Neural progenitor cell (in vitro differentiated cells): ENCODE measurements at places on chromosomes 1 and 21.

GRCh38 chr1:45470306-45470798 lies 20.6 kb downstream of the TESK2 start:
- DNase-seq = no peak

DNA sequence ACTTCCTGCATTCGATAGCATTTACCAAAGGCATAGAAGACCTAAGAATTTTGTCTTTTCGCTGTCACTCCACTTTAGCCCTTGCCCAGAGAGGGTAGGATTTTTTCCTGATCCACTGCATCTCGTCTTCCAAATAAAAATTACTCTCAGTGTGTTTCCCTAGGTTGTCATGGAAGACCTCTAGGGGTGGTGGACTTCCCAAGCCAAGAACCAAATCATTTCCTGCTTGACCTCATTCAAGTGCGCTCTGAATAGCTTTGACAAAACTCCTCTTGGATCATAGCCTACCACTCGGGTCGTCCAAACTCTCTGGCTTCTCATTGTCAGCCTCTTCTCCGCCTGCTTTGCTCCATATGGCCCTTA lies 431 bp upstream of the C1orf52 start:
- no peak for DNase-seq

GRCh38 chr1:24558902-24559791 lies 3.3 kb downstream of the NCMAP start:
- DNase-seq = peak; percentile 47

- DNase-seq = peak; percentile 56
Measured at GRCh38 chr1:166479052-166479631, 312.3 kb upstream of the FAM78B start.

DNA sequence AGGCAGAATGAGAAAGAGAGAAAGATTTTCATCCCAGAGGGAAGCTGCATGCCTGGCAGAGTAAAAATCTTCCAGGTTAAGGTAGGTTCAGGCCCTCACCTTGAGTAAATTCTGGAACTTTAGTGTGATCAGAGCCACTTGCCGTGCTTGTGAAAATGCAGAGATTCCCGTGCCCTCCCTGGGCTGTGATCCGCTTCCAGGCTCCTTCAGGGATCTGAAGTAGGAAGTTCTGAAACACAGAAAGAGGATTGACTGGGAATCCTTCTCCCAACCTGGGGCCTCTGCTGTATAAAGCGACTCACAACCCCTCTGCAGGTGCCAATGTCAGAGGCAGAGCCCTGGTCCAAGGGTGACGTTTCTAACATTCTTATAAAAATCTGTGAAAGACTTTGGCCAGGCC lies 26.6 kb downstream of the NUAK2 start:
- no peak for DNase-seq

GRCh38 chr1:14811573-14811972 lies 213.1 kb downstream of the KAZN start:
- no peak for DNase-seq

- no peak for DNase-seq
Measured at GRCh38 chr1:71438626-71439025, 357.8 kb upstream of the ZRANB2 start.

DNA sequence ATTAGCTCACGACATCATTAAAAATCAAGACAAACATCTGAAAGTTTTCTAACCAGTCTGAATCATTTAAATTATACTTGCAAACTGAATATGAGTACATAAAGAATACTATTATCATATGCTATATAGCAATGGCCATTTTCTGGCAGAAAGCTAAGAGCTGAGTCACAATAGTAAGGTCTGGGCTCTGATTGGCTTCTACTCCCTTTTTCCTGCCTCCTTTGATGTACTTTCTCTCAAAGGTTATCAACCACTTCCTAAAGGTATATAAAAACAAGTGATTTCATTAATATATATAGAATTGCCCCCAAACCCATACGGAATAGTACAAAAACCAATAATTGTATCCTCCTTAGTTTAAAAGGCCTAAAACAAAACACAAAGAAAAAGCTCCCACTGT lies 7.0 kb downstream of the KCNA3 start:
- no peak for DNase-seq

- DNase-seq = no peak
Measured at GRCh38 chr1:20884513-20884912, 97.4 kb upstream of the HP1BP3 start.

- DNase-seq = no peak
Measured at GRCh38 chr1:247914941-247915662, 5.0 kb upstream of the OR2T8 start.

DNA sequence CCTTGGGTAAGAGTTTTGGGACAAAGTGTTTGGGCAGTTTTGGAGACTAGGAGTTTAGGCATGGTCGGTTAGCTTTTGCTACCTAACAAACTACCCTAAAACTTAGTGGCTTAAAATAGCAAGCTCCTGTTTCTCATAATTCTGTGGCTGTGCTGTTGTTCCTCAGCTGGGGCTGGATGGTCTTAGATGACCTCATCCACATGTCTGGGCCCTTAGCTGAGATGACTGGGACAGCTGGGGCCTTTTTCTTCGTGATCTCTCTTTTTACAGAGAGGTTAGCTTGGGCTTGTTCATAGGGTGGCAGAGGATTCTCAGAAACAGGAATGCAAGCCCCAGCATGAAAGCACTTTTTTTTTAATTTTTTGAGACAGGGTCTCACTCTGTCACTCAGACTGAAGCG lies 6.6 kb downstream of the ATP1A4 start:
- no peak for DNase-seq

DNA sequence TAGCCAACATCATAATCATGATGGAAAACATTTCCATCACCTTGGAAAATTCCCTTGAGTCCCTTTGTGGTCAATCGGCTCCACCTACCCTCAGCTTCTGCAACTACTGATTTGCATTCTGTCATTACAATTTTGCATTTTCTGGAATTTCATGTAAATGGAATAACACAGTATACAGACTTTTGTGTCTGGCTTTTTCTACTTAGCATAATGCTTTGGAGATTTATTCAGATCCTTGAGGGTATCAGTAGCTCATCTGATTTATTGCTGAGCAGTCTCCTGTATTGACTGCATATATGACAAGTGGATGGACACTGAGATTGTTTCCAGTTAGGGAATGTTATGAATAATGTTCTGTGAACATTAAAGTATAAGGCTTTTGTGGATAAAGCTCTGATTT lies 358.3 kb downstream of the USP25 start:
- no peak for DNase-seq

GRCh38 chr1:233868461-233868860 lies 36.0 kb upstream of the SLC35F3 start:
- no peak for DNase-seq

GRCh38 chr1:223827193-223827663 lies 18.5 kb downstream of the TP53BP2 start:
- DNase-seq = no peak

DNA sequence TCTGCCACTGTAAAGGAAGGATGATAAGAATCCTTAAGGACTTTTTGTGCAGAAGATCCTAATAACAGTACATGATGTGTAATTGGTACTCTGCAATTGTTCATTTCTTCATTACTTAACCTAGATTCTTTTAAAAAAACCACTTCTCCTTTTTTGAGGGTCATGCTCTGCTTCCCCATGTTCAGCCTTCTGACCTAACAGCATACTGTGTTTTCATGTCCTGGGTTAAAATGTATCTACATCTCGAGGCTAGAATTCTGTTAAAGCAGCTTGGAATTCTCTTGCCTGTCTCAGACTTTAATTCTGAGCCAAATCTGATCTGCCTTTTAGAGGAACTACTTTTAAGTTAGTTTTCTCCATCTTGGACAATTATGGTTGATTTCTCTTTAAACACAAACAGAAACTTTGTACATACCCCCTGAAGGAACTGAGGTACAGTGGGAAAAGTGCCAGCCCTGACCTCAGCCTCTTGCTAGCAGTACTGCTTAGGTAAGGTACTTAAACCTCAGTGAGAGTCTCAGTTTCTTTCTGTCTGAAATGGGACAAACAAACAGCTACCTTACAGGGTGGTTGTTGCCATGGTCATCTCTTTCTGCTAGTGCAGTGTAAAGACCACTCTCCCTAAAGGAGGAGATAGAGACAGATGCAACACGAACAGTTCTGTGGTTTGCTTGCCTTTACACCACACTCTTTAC lies 103.2 kb upstream of the DYNLT5 start:
- no peak for DNase-seq

DNA sequence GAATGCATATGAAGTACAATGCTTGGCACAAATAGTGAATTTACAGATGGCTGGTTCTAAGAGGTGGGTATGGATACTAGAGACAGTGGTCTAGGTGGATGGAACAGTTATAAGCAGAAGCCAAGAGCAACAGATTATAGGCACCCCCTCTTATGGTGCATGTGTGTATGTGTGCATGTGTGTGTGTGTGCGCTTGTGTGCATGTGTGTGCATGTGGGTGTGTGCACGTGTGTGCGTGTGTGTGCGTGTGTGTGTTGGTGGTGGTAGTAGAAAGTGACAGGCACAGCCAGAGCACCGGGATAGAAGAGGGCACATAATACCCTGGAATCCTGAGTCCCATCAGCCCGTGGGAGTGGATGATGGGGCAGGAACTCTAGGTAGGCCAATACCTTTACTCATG lies 1.3 kb downstream of the NCMAP start:
- DNase-seq = no peak

DNA sequence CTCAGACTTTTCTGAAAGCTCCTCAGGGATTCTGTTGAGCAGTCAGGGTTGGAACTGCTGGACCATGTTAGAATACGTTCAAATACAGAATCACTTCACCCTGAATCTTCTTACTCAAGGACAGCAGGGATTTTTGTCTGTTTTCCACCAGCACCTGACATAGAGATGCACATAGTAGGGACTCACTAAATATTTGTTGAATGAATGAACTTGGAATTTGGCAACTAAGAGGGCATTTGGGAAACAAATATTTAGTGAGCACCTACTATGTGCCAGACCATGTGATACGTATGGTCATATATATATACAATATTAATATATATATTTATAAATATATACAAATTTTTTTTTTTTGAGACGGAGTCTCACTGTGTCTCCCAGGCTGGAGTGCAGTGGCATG lies 4.6 kb upstream of the FBXO42 start:
- DNase-seq = no peak

DNA sequence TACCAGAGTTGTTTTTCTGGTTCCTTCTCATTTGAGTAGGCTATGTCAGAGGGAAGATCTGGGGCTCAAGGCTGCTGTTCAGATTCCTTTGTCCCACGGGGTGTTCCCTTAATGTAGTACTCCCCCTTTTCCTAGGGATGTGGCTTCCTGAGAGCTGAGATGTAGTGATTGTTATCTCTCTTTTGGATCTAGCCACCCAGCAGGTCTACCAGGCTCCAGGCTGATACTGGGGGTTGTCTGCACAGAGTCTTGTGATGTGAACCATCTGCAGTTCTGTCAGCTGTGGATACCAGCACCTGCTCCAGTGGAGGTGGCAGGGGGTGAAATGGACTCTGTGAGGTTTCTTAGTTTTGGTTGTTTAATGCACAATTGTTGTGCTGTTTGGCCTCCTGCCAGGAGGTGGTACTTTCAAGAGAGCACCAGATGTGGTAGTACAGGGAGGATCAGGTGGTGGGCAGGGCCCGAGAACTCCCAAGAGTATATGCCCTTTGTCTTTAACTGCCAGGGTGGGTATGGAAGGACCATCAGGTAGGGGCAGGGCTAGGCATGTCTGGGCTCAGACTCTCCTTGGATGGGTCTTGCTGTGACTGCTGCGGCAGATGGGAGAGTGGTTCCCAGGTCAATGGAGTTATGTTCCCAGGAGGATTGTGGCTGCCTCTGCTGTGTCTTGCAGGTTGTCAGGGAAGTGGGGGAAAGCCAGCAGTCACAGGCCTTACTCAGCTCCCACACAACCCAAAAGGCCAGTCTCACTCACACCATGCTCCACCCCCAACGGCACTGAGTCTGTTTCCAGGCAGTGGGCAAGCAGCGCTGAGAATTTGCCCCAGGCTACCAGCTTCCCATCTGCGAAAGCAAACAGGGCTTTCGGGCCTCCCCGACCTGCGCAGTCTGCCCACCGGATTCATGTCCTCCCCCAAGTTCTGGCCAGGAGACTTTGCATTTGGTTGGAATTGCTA lies 64.2 kb downstream of the SERINC2 start:
- DNase-seq = no peak

GRCh38 chr1:23980728-23981070 lies 572 bp upstream of the SRSF10 start:
- DNase-seq = peak; percentile 23

DNA sequence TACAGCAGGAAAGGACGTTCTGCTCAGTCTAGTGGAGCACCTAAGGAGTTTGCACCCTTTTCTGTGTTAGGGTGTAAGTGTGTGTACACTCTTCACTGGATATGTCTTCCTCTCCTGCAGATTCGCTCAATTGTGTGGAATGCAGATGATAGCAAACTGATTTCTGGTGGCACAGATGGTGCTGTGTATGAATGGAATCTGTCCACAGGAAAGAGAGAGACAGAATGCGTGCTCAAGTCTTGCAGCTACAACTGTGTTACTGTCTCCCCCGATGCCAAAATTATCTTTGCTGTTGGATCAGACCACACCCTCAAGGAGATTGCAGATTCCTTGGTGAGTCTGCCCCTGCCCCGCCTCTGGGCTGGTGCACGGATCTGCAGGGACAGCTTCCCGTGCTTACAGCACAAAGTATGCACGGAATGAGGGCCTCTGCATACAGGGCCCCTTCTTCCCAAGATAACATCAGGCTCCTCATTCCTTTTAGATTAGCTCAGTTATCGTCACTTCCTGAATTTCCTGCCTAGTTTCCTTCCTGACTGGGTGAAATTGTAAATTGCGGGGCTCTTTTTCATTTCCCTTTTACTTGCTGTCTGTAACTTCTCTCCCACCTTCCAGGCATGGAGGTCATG lies 34.6 kb downstream of the CFAP57 start:
- DNase-seq = peak; percentile 54

GRCh38 chr1:199856216-199856780 lies 171.2 kb upstream of the NR5A2 start:
- DNase-seq = no peak

GRCh38 chr1:117257291-117257690 lies 46.6 kb upstream of the VTCN1 start:
- no peak for DNase-seq

DNA sequence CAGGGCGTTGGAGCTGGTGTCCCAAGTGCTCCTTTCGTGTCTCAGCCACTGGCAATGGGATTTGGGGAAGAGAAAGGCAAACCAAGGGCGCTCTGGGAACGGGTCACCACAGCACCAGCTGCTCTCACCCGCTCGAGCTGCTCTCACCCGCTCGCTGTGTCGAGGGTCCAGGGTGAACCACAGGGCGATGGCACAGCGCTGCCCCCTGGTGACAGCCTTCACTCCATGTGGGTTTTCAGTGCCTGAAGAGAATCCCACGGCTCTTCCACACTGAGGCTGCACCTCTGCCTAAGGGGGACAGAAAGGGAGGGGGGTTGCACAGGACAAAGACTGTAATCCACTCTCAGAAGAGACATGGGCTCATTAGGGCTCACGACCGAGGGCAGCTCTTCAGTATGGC lies 7.1 kb upstream of the CLDN19 start:
- peak; percentile 71 for DNase-seq

- peak; percentile 42 for DNase-seq
Measured at GRCh38 chr1:234726359-234726943, 116.5 kb upstream of the IRF2BP2 start.

DNA sequence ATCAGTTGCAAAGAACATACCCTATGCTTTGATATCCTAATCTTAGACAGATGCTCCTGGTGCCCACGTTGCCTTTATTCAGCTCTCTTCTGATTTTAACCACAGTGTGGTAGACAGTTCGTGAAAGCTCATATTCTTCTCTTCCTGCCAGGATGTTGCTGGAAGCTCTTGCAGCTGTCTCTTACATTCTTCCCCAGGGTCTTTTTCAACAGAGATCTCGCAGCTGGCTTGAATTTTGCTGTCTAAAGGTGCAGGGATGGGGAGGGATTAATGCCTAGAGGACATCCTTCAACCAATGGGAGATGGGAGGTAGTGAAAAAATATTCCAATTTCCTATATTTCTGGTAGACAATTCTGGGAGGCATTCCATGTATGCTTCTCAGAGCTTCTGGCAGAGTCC lies 150.0 kb upstream of the APP start:
- no peak for DNase-seq

GRCh38 chr1:193462629-193463320 lies 276.4 kb upstream of the B3GALT2 start:
- peak; percentile 43 for DNase-seq
